ENCODE measurements at places on chromosomes 12 and 14. TPM values are rescaled to one million over a fixed set of nuclear protein-coding genes. Genes with fewer than 3 reads are reported as not detected.

DNA sequence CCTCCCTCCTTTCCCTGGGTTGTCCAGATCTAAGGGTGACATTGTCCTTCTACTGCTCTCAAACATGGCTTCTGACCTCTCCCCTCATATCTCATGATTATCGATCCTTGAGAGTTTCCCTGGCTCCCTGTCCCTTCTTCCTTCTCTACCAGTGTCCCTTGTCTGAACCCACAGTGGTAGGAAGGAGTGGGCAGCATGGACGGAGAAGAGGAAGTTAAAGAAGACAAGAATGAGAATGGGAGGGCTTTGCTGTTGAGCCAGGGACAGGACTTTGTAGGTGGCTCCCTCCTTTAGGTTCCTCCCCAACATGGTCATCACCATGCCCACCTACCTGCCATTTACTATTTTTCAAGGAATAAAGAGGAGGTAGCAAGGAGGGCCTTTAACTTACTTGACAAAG lies 166.7 kb downstream of the TMEM117 start:
- H3K36me3 ChIP-seq = no peaks in the 10 kb centered on the region
- H3K27ac ChIP-seq = no peak overlapping the region
- no peaks in the 10 kb centered on the region for H3K4me1 ChIP-seq
- no peak overlapping the region for H3K4me3 ChIP-seq
- no peak for DNase-seq
- no peaks in the 10 kb centered on the region for H3K27me3 ChIP-seq

DNA sequence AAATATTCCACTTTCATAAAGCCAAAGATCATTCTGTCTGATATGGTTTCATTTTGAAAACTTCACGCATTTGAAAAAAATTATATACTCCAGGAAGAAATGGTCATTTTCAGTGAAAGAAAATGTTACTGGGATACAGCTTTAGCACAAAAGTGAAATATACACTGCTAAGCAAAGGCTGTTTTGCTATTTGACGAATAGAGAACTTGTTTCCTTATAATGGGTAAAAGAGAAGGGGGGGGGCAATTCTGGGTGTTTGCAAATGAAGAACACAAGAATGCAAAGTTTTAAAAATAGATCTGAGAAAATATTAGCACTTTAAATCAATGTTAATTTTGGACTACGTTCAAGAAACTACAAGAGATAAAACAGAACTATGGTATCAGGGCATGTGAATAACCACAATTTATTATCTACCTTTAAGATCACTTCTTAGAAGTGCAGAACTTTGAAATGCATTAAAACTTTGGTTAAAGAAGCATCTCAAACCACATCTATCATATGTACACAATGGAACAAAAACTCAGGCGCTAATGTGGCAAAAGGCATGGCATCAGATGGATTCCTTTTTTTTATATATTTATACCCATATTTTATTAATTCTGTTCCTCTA lies 51.1 kb downstream of the EFCAB11 start:
- no peaks in the 10 kb centered on the region for H3K27me3 ChIP-seq
- H3K4me3 ChIP-seq = no peak overlapping the region
- no peak overlapping the region for H3K27ac ChIP-seq
- H3K36me3 ChIP-seq = no peaks in the 10 kb centered on the region
- no peaks in the 10 kb centered on the region for H3K4me1 ChIP-seq

Gene CD163
- total RNA-seq = 96.3 TPM

Gene NANOG
- 13.3 TPM for total RNA-seq

Gene CFAP73
- not detected for total RNA-seq

All from vagina (tissue), 2 donors.